NCI-H69 (cell line): ENCODE measurements at places on chromosomes 6 and 20.
A peak's percentile ranks its signal among the peaks of the same experiment; 100 is the strongest.

GRCh38 chr6:166348305-166348949 is 6.1 kb upstream of the SFT2D1 start:
- DNase-seq: no peak

DNA sequence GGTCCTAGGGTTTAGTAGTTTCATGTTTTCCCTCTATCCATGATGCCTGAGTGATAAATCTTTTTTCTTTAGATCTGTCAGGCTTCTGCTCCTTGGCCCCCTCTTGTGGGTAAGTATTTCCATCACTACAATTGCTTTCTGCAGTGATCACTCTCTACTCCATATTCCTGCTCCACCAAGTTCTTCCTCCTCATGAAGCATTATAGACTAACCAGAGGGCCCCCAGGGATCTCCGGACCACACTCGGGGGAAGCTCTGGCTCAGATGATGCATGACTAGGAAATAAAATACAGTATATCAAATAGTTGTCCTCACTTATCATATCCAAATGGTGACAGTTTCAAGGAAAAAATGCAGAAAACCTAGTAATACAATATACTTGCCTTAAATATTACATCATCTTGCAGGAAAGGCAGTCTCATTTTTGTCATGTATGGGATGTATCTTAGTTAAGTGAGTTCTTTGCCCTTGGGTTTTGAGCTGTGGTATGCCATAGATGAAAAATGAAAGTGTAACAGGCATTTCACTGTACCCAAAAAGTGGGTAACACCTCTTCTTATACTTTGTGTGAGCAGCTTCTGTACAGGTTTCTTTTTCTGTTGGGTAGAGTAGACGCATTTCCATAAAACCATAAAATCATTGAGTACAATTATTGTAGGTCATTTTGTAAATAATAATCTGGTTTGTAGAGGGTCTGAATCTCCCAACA is 200.9 kb upstream of the EYA4 start:
- DNase-seq: no peak

- DNase-seq: no peak
These were observed 2.1 kb upstream of the DIDO1 start for GRCh38 chr20:62928246-62928939.

DNA sequence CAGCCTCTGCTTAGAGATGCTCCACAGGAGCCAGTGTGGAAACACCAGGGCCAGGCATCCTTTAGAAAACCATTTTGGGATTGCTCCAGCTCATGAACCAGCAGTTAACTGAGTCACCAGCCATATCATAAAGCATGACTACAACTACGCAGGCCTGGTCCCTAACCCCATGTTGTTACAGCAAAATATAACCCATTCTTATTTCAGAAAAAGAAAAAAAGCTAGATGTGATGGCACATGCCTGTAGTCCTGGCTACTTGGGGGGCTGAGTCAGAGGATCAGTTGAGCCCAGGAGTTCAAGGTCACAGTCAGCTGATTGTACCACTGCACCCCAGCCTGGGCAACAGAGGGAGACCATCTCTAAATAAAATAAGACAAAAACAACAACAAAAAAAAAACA is 36.8 kb downstream of the C6orf15 start:
- no peak for DNase-seq

- DNase-seq: peak; percentile 69
These were observed 12.8 kb upstream of the MANBAL start for GRCh38 chr20:37276494-37277252.

DNA sequence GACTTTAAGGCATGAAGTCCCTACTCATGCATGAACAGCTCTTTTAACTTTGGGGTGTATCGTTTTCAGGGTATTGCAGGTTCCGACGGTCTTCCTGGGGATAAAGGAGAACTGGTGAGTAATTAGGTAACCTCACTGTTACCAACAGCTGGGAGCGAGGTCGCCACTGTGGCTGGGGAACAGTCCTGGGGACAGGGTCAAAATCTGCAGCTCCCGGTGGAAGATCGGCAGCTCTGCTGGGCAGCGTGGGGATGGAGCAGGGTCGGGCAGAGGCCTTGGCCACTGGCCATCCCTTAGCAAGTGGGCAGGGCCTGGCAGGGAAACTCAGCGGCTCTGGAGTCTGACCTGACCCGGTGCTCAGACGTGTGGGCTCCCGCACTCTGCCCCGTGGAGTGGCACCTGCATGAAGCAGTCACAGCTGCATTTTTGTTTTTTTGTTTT is 16.1 kb downstream of the COL9A3 start:
- DNase-seq: no peak

GRCh38 chr6:98946266-98946878 is 1.4 kb downstream of the FBXL4 start:
- peak; percentile 60 for DNase-seq

DNA sequence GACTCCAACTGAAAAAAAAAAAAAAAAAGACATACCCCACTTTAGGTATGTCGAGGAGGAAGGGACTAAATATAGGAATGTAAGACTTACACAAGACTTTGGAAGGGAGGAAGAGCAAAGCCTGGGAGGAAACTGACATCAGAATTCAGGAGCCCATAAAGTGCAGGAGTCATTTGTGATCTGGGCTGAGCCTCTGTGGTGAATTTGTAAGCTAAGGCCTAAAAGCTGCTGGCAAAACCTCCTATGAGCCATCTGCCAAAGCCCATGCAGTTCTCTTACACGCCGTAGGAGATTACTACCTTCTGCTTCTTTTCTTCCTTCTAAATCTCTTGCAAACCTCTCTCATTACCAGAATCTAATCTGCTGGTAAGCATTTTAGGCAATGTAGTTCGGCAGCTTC is 52.0 kb upstream of the THEMIS start:
- no peak for DNase-seq
